ENCODE measurements at places on chromosomes 6 and 20.

DNA sequence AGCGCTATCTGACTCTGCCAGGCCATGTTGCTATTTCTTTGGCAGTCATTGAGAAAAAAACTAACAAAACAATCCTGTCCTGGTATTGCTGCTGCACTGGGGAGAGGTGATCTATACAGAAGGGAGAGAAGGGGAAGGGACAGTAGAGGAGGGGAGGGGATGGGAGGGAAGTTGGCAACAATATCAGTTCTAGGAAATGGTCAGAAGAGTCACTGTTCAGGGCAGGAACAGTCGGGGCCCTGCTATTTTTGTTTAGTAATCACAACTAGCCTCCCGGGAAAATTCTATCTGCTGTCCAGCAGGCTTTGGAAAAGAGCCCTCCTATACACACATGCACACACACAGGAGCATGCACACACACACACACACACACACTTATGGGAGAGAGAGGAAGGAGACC lies 142.3 kb upstream of the CARMIL1 start:
- DNase-seq = no peak

- peak; percentile 9 for DNase-seq
Measured at GRCh38 chr6:85866370-85866730, 223.7 kb upstream of the SYNCRIP start.

- no peak for DNase-seq
Measured at GRCh38 chr6:89987830-89988229, 93.6 kb downstream of the GJA10 start.

DNA sequence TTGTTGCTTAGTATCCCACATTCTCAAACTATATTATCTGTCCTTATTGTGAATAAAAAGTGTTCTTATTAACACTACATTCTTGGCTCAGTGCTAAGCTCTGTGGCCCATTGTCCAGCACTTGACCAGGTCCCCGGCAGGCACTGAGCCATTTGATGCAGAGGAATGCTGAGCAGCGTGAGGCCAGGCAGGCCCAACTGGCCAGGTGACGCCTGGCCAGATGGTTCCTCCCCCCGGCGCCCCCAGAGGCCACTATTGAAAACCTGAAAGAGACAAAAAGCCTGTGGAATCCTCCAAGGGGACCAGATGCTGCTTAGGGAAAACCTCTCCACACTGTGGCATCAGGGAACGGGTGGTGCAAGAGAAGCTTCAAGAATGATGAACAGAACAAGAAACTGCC lies 597.5 kb upstream of the JAG1 start:
- no peak for DNase-seq

DNA sequence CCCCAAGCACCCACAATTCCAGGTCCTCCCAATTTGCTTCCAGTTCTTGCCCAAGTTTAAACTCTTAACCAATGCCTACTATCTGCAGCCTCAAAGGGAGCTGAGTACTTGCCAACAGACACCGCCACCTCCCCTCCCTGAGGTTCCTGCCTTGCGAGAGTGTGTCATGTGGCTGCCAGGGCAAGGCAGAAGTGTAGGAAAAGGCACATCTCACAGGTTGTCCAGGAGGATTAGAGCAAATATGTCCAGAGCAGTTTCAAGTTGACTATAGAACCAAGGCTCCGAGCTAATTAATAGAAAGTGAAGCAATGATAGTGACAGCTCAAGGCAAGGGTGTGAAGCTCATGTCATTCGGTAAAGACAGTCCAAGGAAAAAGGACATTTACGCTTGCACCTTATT lies 127.8 kb downstream of the ATXN1 start:
- DNase-seq = no peak

DNA sequence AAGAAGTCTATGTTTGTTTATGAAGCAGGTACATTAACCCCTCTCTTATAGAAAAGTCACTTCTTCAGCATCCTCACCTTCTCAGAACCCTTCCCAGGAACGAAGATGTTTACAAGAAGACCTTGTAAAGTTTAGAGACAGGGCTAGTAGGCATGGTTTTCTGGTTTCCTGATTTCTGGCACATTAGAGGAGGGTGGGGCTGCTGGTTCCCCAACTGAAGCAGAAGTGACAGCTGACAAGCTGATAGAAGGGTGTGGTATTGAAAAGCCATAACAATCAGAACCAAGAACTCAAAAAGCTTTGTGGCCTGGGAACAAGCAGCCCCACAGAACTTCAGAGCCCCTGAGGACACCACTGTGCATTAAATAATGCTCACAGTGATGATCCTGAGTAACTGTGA lies 91.2 kb downstream of the RTN4IP1 start:
- no peak for DNase-seq

DNA sequence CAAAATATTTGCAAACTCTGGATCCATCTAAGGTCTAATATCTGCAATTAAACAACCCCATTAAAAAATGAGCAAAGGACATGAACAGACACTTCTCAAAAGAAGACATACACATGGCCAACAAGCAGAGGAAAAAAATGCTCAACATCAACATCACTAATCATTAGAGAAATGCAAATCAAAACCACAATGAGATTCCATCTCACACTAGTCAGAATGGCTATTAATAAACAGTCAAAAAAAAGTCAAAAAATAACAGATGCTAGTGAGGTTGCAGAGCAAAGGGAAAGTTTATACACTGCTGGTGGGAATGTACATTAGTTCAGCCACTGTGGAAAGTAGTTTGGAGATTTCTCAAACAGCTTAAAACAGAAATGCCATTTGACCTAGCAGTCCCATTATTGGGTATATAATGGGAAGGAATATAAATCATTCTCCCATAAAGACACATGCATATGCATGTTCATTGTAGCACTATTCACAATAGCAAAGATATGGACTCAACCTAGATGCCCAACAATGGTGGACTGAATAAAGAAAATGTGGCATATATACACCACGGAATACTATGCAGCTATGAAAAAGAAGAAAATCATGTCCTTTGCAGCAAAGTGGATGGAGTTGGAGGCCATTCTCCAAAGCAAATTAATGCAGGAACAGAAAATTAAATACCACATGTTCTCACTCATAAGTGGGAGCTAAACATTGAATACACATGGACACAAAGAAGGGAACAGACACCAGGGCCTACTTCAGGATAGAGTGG lies 9.1 kb downstream of the ZNFX1 start:
- DNase-seq = no peak

DNA sequence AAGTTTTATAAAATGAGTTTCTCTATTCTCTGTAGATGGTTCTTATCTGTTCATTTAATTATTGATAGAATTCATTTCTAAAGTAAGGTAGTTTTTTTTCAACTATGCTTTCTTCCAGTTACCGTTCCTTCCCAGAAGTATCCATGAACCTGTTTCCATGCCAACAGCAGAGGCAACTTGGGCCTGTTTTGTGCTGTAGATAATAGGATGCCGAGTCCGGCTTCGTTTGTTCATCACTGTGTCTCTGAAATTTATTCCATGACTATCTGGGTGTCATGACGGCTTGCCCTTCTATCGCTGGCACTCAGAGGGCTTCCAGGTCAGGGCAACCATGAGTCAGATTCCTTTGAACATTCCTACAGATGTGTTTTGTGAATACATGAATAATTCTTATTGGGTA lies 190.4 kb downstream of the SYNDIG1 start:
- DNase-seq = no peak

- no peak for DNase-seq
Measured at GRCh38 chr6:128208078-128208477, 307.2 kb upstream of the THEMIS start.

- no peak for DNase-seq
Measured at GRCh38 chr6:74166849-74167248, 470.8 kb downstream of the CD109 start.

DNA sequence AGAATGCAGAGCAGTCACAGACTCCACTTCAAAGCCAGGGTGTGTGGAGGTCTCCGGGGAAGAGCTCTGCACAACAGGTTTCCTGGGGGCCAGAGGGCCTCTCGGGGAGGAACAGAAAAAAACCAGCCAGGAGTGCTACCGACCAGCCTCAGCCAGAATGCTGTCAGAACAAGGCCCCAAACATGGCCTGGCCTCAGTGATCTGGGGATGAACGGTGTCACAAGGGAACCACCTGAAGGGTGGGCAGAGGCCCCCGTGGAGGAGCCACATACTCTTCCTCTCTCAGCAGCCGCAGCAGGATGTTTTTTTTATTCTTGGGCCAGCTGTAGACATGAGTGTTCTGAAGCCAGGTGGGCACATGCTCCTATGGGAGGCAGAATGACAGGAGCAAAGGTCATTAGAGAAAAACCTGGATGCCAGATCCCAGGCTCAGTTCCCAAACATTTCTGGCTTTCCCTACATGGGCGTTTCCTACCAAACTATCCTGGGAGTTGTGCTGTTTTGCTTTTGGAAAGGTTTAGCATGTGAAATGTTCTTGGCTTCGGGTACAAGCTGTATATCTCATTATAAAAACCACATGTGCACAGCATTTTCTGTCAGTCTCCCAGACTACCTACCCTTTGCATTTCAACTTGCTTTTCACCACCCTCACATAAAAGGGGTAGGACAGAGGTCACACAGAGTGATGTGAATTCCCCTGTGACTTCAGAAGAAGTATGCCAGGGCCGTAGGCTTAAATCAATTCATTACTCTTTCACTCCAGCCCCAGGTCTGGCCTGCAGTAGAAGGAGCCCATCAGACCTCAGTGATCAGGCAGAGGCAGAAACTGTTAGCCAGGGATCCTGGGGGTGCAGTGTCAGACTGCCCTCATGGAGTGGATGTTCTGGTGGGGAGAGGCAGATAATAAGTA lies 46.2 kb downstream of the TRAF3IP2 start:
- DNase-seq = peak; percentile 76

- DNase-seq = no peak
Measured at GRCh38 chr6:34148631-34149451, 3.0 kb upstream of the GRM4 start.

DNA sequence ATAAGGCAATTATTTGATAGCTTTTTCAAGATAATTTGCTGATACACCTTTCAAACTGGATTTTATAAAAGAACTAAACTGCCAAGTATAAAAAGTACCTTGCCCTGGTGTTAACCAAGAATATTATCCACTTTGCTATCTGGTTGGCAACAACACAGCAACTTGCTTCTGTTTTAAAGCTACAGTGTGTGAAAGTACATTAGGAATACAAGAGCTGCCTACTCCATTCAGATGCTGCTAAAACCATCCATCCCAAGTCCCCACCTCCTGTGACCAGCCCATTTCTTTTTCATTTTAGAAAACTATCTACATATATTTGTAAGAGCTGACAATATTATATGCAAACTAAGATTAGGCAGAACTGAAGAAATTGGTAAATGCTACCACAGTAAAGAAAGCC lies 12.8 kb downstream of the CLDN20 start:
- no peak for DNase-seq

GRCh38 chr6:5287966-5288297 lies 26.6 kb downstream of the FARS2 start:
- no peak for DNase-seq

DNA sequence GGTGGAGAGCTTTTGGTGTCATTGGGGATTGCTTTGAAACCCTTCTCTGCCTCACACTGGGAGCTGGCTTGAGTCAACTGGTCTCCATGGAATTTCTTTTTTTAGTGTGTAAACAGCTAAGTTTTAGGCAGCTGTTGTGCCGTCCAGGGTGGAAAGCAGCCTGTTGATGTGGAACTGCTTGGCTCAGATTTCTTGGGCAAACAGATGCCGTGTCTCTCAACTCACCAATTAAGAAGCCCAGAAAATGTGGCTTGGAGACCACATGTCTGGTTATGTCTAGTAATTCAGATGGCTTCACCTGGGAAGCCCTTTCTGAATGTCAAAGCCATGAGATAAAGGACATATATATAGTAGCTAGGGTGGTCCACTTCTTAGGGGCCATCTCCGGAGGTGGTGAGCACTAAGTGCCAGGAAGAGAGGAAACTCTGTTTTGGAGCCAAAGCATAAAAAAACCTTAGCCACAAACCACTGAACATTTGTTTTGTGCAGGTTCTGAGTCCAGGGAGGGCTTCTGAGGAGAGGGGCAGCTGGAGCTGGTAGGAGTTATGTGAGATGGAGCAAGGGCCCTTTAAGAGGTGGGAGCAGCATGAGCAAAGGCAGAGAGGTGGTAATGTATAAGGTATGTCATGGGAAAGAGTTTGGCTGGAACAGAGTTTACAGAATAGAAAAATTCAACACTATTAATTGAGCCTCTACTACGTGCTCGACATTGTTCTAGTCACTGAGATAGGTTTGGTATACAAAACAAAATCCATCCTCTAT lies 31.2 kb downstream of the SRSF3 start:
- DNase-seq = peak; percentile 74

DNA sequence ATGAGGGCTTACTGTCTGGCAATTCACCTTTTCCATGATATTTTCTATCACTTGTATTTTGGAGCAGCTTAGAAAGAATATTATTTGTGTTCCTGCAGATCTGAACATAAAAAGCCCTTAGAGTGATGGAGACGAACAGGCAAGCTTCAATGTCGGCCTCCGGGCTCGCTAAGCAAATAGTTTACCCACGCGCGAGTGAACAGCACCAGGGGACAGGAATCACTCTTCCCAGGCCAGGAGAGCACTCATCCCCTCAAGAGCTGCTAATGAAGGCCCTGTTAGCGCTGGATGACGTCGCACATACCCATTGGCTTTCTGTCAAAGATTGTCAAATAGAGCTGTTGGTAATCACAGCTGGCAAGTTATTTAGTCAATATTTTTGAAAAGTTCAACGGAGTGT lies 395.7 kb downstream of the ZFAND3 start:
- no peak for DNase-seq

GRCh38 chr6:150403458-150404246 lies 34.8 kb downstream of the IYD start:
- DNase-seq = peak; percentile 93
